Activated CD4-positive, CD25-positive, alpha-beta regulatory T cell treated with anti-CD3 and anti-CD28 coated beads, Interleukin-2, amount 50 U/mL, for 24 hours (primary cell): ENCODE measurements at places on chromosomes 11 and 22.

DNA sequence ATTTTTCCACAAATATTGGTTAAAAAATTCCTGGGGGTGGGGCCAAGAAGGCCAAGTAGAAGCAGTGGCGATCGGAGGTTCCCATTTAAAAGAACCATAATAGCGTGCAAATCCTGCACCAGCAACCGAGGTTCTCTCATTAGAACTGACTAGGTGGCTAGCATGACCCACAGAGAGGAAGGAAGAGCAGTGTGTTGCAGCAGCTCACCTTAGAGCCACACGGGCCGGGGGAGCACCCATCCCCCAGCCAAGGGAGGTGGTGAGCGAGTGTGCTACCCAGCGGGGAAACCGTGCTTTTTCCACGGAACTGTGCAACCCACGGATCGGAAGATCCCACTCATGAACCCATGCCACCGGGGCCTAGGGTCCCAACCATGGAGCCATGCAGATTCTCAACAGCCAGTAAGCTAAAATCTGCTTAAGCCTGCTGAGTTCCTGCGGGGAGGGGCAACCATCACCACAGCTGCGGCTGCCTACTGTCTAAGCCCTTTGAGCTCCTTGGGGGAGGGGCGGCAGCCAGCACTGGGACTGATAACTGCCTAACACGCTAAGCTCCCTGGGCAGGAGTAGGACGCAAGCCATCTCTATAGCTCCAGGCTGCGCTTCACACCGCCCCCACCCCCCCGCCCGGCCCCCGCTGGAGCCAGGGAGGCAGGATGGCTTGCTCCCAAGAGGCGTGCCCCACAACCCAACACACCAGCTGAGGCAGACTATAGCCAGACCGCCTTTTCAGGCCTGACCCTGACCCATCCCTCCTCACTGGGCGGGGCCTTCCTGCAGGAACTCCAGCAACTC lies 21.0 kb upstream of the HTATIP2 start:
- ATAC-seq = no peak

GRCh38 chr11:122701143-122701542 lies 45.6 kb downstream of the UBASH3B start:
- ATAC-seq = no peak

- ATAC-seq = no peak
Observed at GRCh38 chr11:44784851-44785250, 58.1 kb downstream of the TSPAN18 start.

DNA sequence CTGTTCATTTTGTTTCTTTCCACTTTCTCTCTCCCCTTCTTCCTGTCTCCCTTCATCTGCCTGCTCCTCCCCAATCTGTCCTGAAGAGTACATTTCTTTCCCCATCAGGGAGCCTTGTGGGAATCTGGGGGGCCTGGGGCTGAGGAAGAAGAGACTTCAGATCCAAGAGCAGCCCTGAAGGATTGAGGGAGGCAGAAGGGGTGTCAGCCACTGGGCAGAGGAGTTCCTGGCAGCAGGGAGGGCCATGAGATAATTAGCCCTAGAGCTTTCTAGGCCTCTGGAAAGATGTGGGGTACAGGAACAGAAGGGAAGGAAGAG lies 24.4 kb upstream of the OAF start:
- ATAC-seq = no peak

DNA sequence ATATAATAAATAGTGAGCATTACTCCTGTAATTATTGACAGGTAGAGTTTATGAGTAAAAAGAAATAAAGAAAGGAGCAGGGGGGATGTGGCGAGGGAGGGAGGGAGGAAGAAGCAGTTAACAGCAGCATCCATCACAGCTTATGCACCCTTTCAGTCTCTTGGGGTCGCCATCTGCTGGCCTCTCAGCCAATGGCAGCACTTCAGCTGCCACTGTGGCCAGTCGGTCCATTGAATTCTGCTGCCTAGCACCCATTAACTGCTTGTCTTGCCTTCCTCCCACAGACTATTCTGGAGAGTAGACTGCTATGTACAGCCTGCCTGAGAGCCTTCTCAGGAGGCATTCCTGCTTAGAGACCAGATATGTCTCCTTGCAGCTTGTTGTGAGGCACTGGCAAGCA lies 388.3 kb downstream of the TENM4 start:
- no peak for ATAC-seq

DNA sequence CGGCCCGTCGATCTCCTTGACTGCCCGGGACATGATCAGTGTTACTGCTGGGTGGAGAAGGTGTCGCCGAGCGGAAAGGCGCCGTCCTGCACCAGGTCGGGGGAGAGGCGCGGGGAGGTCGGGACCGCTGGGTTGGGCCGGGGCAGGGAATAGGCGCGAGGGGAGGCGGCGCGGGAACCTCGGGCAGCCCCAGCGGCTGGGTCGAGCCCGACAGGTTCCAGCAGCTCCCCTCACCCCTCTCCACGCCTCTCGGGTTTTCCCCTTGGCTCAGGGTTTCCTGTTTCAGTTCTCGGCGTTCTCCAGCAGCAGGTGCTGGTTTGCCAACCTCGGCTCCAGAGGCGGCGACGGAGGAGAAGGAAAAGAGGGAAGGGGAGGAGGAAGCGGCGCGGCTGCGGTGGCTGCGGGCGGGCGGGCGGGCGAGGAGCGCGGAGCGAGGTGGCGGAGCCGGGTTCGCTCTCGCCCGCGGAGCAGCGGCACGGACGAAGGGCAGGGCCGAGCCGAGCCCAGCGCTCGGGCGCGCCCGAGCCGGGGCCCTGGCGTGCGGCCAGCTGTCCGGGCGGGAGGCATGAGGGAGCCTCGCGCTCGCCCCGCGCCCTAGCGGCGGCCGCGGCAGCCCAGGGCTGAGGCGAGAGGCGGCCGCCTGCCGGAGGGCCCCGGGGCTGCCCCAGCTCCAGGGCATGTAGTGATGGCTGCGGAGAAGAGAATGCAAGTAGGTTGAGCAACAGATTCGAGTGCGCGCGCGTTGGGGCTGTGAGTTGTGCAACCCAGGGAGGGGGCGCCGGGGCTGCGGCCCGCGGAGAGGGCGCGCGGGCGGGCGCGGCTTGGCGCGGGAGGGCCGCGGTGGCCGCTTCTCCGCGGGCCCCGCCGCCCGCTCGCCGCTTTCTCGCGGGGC lies at the start of gene ZC3H12C:
Gene ZC3H12C (plus strand): TSS at position 878 of the 892 bp plus-strand sequence. CDS start 20 bp downstream, outside the sequence.
- ATAC-seq = peak; percentile 54

DNA sequence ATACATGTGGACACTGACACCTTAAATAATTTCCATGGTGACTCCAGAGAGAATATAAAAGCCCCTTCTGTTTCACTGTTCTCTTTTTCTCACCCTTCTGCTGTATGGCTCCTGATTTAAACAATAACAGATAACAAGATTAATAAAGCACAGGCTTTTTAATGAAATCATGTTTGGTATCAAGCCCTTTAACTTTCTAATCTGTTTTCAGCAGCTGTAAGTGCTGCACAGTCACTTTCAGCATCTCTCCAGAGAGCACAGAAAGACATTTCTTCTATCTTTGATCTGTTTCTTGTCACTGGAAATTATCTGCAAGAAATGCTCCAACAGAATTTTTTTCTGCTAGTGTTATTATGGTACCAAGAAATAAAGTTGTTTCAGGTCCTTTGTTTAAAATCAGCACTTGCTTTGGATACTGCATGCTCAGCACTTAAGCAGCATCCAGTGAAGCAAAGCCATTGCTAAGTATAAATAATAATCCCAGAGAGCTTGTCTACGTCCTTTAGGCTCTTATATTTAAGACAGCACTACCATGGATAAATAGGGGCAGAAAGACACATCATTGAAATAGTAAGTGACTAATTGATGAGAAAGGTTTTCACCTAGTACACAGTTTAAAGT lies 134.2 kb upstream of the CARD18 start:
- no peak for ATAC-seq

DNA sequence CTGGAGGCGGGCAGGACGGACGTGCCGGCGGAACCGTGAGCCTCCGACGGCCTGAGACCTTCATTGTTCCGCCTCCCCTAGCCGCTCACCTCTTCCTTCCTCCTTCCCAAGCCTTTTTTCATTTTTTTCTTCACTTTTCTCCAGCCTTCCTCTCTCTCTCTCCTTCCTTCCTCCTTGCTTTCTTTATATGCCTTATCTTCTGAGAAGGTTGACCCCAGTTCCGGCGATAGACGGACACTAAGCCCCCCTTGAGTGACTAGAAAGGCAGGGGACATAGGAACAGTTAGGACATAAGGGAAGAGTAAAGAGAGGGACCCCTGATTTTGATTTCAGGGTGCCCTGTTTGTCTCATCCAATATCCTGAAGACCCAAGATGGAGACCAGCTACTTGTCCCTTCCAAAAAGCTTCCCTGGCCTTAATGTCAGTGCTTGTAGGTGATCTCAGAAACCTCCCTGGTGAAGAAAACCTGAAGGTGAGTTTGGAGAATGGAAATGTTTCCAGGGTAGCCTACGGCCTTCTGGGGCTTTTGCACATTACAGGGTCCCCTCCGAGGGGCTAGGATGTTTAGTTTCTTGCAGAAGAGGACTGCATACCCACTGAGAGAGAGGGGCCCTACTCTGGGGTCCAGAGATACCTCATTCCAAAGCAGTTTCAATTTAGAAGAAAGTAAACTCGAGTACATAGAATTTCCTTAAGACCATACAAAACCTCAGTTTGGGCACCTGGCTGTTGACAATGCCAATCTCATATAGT lies 3.5 kb downstream of the ADM start:
- no peak for ATAC-seq

- ATAC-seq = no peak
Observed at GRCh38 chr11:7154881-7155361, 66.1 kb downstream of the RBMXL2 start.

DNA sequence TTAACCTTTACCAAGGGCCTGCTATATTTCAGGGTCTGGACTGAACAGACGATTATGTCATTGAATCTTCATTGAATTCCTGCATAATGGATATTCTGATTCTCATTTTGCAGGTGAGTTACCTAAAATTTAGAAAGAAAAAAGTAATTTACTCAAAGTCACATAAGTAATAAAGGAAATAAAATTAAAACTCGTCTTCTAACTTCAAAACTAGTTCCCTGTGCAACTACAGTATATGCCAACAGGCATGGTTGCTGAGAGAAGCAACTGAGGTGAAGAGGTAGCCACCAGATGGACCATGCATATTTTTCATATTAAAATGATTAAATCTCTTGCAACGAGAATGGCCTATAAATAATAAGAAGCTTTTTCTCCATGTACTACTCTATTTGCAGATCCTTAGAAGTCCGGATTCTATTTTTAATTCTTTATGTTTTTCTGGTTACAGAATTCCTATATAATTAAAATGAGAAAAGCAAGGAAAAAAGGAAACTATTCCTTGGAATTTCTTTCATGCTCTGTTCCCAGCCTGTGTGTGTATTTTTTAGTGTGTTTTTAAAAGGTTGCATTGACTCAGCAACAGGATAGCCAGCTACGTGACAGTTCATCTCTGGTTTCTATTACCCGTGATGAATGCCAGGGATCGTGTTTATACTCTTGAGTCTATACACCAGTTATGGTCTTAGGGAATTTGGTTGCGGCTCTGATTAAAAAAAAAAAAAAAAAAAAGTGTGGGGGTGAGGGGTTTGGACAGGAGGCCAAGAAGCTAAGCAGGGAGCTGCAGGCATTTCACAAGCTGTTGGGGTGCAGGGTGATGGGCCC lies 186.8 kb downstream of the ETS1 start:
- ATAC-seq = no peak

- ATAC-seq = no peak
Observed at GRCh38 chr11:77198440-77198849, 70.4 kb downstream of the MYO7A start.

DNA sequence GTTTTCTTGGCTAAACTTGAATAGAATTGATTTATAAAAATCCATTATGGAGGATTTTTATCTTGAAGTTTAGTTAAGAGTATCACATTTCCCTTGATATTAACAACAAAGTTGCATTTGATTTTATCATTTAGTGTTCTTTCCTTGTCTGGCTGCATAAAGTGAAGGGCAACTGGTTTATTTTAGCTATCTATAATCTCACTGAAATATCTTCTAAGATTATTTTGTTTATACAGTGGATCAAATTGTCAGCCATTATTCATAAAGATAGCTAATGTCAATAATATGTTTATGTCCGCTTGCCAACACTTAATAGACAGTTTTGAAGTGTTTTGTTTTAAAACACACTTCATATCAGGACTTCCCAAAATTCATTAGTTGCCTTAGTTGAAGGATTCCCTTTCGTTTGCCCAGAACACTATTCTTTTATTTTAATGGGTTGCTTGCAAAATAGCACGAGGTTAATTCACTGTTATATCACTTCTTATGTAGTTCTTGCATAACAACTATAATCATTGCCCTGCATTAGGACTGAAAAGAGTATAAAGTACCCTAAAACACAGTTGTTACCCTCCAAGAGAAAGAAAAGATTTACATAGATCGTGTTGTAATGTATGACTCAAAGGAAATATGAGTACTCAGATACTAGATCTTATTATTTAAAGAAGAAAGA lies 73.0 kb downstream of the MSANTD4 start:
- ATAC-seq = no peak

DNA sequence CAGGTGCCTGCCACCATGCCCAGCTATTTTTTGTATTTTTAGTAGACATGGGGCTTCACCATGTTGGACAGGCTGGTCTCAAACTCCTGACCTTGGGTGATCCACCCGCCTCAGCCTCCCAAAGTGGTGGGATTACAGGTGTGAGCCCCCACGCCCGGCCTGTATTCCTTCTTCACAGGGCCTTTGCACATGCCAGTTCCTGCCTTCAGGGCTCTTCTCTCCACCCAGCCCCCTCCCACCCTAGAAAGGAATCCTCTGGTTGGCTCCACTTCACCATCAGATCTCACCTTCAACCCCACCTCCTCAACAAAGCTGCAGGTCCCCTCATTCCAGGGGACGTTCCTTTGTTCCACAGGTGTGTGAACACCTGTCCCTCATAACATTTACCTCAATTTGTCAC lies 2.0 kb downstream of the POLR3H start:
- ATAC-seq = no peak

- no peak for ATAC-seq
Observed at GRCh38 chr11:68051191-68052136, 12.6 kb downstream of the TCIRG1 start.

- ATAC-seq = no peak
Observed at GRCh38 chr11:48122656-48123055, 94.0 kb upstream of the OR4B1 start.

GRCh38 chr11:19697721-19698121 lies 14.9 kb upstream of the NAV2 start:
- ATAC-seq = no peak

DNA sequence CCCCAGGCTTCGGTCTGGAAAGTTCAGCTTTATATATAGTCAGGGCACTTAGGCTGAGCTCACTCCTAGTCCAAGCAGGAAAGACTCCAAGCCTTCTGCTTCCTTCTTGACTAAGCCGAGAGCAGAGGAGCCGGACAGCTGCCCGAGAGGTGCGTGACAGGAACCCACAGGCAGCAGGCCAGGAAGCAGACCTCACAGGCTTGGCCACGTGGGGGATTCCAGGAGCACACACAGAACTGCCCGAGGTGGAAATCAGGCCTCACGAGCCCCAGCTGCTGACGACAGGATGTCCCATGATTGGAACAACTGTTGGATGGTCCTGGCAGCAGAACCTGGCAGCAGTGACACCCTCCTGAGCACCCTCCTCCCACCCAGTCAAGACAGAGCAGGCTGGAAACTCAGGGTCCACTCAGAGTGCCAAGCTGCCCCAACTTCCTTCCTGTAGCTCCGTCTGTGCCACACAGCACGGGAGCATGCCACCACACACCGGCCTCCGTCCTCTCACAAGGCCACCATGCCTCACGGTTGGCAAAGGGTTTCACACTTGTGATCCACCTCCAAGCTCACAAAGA lies 5.4 kb downstream of the PLA2G6 start:
- no peak for ATAC-seq

- no peak for ATAC-seq
Observed at GRCh38 chr22:37500745-37501609, 14.8 kb upstream of the MFNG start.
